NCI-H1092 treated with DMSO at 0.1 percent for 48 hours (cell line): ENCODE measurements at places on chromosomes 16 and 17.

- DNase-seq = no peak
Measured at GRCh38 chr17:40371261-40371929, 6.9 kb upstream of the GJD3 start.

- no peak for DNase-seq
Measured at GRCh38 chr17:13753154-13753553, 151.4 kb upstream of the HS3ST3A1 start.

DNA sequence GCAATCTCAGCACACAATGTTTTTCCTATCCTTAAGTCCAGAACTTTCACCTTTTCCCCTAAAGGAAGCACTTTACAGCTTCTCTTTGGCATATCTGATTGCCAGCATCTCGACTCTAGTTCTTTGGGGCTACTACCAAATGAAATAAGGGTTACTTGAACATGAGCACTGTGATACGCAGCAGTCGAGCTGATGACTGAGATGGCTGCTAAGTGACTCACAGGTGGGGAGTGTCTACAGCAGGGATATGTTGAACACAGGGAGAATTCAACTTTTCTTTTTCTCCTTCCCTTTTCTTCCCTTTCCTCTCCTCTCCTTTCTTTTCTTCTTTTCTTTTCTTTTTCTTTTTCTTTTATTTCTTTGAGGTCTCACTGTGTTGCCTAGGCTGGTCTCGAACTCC lies 334.8 kb downstream of the MAF start:
- DNase-seq = no peak

DNA sequence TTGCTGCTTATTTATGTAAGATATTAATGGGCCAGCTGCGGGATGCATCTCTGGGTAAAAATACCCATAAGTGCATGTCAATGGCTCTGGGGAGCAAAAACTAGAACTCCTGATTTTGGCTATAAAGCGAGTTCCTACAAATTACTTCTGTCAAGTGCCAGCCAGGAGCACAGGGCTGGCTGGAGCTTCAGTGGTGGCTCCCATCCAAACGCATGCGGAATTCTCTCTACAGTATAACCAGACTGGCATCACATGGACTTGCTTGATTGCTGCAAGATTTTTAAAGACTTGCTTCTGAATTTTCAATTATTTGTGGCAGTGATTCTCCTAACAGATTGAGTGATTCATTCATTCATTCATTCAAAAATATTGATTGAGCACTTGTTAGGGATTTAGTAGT lies 260.9 kb downstream of the PHKB start:
- DNase-seq = no peak

DNA sequence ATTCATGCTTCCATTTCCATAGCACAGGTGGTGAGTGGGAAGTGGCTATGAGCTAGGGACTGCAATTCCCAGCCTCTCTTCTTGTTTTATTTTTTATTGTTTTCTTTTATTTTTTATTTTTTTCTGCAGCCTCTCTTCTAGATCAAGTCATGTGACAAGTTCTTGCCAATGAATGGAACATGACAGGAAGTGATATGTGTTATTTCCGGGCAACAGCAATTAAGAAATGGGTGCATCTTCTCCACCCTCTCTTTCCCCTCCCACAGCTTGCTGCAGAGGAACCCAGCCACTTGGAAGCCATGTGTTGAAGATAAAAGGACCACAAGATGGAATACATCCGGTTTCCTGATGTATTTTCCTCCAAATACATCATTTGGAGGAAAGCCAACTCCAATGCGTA lies 23.6 kb downstream of the IRX5 start:
- no peak for DNase-seq

DNA sequence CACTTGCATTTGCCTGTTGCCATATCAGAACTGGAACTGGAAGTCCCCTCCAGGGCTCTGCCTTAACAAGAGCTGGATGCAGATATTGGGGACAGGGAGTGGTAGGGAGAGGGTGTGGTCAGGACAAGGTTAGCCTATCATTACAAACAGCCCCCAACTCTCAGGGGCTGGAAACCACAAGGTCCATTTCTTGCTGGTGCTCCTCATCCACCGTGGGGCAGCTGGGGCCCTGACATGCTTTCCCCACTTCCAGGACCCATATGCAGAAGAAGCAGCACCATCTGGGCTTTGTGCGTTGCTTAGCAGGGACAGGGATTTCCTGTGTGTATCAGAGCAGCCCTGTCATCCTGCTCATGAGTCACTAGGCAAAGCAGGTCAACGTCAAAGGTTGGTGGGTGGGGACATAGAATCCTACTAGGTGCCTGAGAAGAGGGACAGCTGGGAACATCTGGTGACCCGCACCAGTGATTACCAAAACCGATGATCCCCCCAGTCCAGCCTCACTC lies 26.9 kb downstream of the RGS9 start:
- DNase-seq = no peak

DNA sequence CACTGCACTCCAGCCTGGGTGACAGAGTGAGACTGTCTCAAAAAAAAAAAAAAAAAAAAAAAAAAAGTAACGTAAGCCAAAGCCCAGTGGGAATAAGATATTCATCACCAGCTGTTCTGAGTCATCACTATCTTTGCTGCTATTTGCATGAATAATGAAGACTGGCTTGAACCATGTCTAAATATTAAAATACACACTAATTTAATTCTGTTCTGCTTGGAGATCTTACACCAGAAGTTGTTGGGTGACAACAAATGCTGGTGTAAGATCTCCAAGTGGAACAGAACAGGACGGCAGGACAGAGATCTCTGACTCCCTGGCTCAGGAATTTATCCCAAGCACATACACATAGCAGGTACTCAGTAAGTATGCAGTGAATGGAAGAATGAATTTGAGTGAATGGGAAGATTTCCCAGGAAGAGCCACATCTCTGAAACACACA lies 19.6 kb downstream of the DNAH17 start:
- DNase-seq = no peak

DNA sequence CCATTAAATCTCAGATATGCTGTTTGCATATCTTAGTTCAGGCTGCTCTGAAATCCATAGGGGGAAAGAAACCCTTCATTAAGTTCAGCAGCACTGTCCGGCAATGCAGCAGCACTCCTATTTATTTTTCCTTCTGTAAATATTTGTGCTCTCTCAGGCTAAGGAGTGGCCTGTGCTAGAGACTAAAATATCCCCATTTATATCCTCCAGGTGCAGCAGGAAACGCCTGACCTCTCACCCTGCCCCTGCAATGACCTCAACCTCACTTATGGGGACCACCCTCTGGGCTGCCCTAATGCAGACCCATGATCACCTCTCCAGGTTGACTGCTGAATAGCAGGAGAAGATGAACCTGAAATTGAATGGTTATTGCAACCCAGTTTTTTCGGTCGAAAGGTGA lies 165.0 kb upstream of the ELAC2 start:
- DNase-seq = peak; percentile 85

DNA sequence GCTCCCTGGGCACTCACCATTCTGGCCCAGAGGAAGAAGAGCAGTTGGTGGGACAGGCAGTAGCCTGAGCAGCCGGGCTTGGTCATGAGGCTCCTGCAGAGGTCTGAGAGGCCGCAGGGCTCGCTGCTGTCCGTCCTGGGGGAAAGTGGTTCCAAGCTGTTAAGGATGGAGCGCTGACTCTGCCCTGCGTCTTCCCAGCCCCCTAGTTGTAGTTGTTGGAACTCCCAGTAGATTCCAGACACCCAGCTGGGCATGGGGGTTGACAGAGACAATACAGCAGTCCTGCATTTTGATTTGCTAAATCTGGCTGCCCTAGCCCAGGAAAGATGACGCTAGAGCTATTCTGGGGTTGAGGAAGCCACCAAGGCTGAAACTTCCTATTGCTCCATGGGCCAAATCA lies 7.3 kb downstream of the C16orf89 start:
- no peak for DNase-seq

DNA sequence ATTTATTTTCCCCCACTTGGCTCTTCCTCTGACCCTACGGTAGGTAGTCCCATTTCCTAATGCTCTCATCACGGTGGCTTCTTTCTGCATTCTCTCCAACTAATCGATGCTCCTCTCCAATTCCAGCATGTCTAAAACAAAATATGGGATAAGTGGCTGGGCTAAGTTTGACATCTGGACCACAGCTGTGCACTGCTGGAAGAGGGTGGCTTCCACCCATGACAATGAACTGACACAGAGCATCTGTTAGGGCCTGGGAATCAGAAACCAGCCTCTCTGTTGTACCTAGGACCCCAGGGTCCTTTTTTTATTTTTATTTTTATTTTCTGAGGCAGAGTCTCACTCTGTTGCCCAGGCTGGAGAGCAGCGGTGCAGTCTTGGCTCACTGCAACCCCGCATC lies 29.0 kb upstream of the SLC39A11 start:
- no peak for DNase-seq

- no peak for DNase-seq
Measured at GRCh38 chr17:41176744-41177387, 1.2 kb downstream of the KRTAP4-2 start.
